ENCODE measurements at places on chromosomes 13 and 19. TPM values are rescaled to one million over a fixed set of nuclear protein-coding genes. Genes with fewer than 3 reads are reported as not detected.

GRCh38 chr13:88303605-88304004 lies 632.4 kb downstream of the SLITRK5 start:
- no peaks in the 10 kb centered on the region for H3K4me1 ChIP-seq
- H3K27me3 ChIP-seq, result no peaks in the 10 kb centered on the region
- no peak overlapping the region for H3K4me3 ChIP-seq
- H3K27ac ChIP-seq, result no peak overlapping the region
- no peaks in the 10 kb centered on the region for H3K36me3 ChIP-seq
- DNase-seq, result no peak

DNA sequence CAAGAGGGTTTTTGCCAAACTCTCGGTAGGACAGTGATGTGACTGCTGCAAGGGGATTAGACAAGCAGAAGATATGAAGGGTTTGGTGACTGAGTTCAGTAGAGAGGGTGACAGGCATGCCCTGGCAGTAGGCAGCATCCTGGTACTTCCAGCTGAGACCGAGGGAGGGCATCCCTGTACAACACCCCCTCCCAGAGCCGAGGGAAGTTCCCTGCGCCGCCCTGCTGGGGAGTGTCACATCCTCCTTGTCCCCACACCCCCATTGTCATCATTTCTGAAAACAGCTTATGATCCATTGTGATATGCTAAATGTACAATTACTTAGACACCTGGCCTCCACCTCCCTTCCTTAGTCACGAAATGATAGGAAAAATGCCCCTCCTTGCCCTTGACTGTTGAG lies 14.6 kb downstream of the ZNF544 start:
- H3K27ac ChIP-seq, result no peak overlapping the region
- H3K4me1 ChIP-seq, result no peaks in the 10 kb centered on the region
- H3K36me3 ChIP-seq, result peaks cover 96% of the 10 kb centered on the region
- DNase-seq, result no peak
- no peak overlapping the region for H3K4me3 ChIP-seq

- no peak overlapping the region for H3K4me3 ChIP-seq
- H3K27ac ChIP-seq, result no peak overlapping the region
- no peaks in the 10 kb centered on the region for H3K36me3 ChIP-seq
- no peaks in the 10 kb centered on the region for H3K27me3 ChIP-seq
These were observed 7.2 kb downstream of the PHF11 start for GRCh38 chr13:49502954-49503353.

- no peaks in the 10 kb centered on the region for H3K36me3 ChIP-seq
- H3K4me3 ChIP-seq, result no peak overlapping the region
- no peaks in the 10 kb centered on the region for H3K4me1 ChIP-seq
- no peaks in the 10 kb centered on the region for H3K27me3 ChIP-seq
- H3K27ac ChIP-seq, result no peak overlapping the region
These were observed 423.2 kb upstream of the SGCG start for GRCh38 chr13:22757530-22758120.

The EPSTI1 gene
- total RNA-seq, result 33.8 TPM

The DIRAS1 gene
- total RNA-seq, result 8.4 TPM

The ZNF28 gene
- 52.2 TPM for total RNA-seq

The TEX101 gene
- total RNA-seq, result 0.59 TPM
